WTC11 (cell line): ENCODE measurements at places on chromosomes 4 and X.

- no peak for DNase-seq
These were observed 80.4 kb downstream of the WFS1 start for GRCh38 chr4:6349896-6350603.

GRCh38 chrX:41781500-41781899 lies 57.5 kb downstream of the GPR82 start:
- no peak for DNase-seq

GRCh38 chrX:13933851-13934250 lies 95.8 kb downstream of the GEMIN8 start:
- DNase-seq: no peak

DNA sequence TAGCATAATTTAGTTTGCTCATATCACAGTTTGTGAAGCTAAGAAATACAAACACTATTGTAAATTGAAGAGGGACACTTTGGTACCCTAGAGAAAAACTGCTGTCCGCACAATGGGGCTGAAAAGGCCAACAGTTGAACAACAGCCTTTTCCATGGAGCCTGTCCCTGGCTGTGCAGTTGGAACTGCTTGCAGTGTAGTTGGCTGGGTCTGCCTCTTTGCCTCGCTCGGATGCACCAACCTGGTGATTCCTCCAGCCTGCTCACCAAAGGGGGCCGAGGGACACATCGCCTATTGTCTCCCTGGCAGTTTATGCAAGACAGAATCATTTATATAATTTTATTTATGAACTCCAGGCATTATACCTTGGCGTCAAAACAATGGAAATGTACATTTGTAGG lies 16.5 kb upstream of the GALNT7 start:
- DNase-seq: peak; percentile 24

GRCh38 chrX:82945332-82945731 lies 562.8 kb upstream of the POU3F4 start:
- no peak for DNase-seq

DNA sequence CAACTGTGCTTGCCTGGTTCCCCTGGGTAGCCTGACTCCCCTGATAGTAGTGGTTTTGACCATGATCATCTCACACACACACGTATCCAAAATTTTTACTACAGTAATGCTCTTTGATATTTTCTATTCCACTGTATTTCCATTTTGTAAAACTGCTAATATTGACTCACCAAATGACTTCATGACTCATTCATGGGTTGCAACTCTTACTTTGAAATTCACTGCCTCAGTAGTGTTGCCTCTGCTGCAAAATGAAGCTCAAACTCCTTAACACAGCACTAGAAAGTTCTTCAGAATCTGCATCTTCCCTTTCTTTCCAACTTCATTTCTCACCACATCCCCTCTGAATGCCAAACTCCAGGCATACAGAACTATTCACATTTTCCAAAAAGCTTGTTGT lies 20.3 kb downstream of the QRFPR start:
- no peak for DNase-seq
